ENCODE measurements at places on chromosomes 5 and 9.
A peak's percentile ranks its signal among the peaks of the same experiment; 100 is the strongest.

GRCh38 chr5:68875351-68875750 is 218.5 kb upstream of the SLC30A5 start:
- no peak for DNase-seq

DNA sequence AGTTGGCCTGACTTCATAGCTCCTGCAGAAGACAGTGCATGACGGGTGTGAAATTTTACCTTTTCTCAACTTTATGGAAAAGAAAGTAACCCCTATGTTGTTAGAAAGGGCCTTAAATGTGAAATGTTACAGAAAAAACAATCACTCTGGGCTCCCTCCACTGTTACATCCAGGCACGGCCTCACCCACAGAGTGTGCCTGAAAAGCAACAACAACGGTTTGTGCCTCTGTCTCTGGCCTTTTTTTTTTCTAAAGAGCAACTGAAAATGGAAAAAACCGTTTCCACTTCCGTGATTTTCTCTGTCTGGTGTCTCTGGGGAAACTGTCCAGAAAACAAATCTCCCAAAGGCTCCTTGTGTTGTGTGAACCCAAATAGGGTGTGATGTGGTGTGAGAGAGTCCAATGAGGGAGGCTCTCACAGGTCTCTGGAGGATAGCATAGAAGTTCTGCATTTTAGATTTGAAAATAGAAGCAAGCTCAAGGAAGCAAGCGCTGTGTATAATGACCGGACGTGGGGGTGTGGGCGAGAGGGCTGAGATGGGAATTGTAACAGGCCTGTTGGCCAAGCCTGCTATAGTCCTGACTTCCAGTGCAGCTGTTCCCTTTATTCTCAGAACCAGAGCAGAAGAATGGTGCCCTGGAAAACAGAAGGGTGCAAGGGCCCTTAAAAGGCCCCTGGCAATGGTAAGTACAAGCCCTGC is 221.8 kb upstream of the TUT7 start:
- no peak for DNase-seq

- DNase-seq, result no peak
Measured at GRCh38 chr5:132750471-132751230, 3.4 kb downstream of the CCNI2 start.

DNA sequence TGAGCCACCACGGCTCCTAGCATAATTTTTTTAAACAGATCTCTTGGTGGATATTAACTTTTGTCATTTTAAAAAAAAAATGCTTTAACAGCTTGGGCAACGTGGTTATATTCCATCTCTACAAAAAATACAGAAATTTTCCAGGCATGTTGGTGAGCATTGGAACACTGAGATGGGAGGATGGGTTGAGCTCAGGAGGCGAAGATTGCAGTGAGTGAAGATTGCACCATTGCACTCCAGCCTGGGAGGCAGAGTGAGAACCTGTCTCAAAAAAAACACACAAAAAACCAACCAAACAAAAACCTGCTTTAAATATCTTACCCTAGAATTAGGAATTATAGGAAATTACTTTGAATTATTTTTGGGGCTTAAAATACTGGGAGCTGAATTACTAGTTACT is 55.2 kb downstream of the NSD1 start:
- no peak for DNase-seq

GRCh38 chr5:135236908-135237747 is 161.9 kb downstream of the MACROH2A1 start:
- DNase-seq, result peak; percentile 44

DNA sequence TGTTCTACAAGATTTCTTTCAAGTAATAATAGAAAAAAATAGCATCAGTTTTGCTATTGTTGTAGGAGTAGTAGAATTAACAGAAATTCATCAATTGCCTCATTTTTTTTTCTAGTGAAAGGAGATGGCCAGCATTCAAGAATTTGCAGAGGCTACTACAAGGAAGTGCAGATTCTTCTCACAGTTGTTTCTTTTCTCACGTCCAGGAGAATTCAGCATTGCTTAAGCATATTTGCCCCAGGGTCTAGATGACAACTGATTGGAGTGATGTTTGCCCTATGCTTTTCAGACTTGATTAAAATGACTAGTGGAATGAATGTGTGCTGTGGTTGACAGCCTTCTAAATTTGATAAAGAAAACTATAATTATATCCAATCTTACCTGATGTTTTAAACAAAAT is 46.6 kb upstream of the SLC12A2 start:
- DNase-seq, result no peak

DNA sequence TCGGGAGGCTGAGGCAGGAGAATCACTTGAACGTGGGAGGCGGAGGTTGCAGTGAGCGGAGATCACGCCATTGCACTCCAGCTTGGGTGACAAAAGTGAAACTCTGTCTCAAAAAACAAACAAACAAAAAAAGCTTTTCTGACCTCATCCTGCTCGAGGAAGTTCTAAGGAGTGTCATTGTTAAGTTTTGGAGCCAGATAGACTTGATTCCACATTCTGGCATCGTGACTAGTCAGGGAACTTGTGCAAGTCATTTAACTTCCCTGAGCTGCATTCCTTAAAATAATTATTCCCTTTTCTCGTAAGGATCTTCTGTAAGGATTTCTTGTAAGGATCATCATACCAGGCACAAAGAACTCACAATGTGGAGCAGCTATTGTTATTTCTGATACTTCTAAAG is 26.2 kb downstream of the SNX24 start:
- no peak for DNase-seq

DNA sequence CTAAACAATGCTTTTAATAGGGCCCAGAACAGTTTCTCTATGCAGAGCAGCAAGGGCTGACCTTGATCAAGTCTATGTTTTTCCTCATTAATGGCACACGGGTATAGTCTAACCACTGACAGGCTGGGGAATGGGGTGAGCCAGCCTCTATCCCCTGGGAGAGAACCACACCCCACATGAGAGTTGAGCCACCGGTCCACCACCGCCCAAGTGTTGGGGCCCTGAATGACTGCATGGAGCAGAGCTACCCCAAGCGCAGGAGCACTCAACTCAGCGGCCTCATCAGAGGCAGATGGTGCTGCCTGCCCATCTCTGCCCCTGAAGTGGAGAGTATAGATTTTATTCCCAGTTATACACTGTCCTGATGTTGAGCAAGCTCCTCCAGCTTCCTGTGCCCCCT is 247.9 kb upstream of the IRX1 start:
- peak; percentile 22 for DNase-seq

- DNase-seq, result peak; percentile 99
Measured at GRCh38 chr5:126594748-126595485, at the start of gene ALDH7A1. Gene ALDH7A1 (minus strand): TSS chr5:126595219. CDS start chr5:126595198, 21 bp downstream.

DNA sequence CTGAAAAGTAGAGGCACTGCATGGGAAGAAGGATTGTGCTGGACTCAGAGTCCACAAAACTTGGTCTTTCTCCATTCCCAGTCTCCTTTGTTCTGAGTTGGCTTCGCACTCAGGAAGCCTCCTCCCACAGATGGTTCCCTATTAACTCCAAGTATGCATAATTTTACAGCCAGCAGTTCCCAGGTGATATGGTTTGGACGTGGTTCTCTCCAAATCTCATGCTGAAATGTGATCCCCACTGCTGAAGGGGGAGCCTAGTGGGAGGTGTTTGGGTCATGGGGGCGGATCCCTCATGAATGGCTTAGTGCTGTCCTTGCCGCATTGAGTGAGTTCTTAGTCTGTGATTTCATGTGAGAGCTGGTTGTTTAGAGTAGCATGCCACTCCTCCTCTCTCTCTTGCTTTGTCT is 86.6 kb downstream of the FEM1C start:
- DNase-seq, result peak; percentile 61

- DNase-seq, result no peak
Measured at GRCh38 chr9:20651939-20652338, 29.6 kb upstream of the MLLT3 start.

DNA sequence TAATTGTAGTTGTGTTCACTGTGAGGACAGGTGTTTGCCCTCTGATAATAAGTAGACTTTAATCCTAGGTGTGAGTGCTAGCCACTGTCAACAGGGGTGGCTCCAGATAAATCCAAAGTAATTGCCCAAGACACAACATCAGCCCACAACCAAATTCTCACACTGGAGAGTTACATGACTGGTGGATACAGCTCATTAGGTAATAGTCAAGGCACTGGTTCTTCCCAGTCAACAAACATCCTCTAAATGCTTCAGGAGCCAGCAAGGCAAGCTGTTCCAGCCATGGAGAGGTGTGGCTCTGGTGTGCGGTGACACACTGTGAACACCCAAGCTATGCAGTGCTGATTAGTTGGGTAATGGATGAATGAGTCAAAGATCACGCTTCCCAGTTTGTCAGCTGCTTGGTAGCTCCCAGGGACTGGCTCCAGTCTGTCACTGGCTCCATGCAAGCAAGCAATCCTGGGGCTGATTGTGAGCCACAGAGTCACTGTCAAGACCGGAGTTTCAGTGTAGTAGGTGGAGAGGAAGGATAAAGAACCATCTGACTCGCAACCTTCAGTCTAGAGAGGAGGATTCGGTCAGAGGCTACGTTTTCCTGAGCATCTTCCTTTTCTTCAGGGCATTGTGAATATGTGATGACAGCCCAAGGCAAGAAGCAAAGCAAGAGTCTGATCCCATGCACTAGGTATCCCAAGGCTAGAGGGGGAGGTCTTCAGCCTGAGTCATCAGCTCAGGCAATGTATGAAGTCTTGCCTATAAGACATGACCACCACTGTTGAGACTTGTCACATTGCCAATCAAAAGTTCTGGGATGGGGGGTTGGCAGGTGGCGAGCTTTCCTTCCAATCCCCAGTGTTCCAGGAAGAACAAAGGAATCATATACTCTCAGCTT is 63.1 kb downstream of the UGCG start:
- no peak for DNase-seq

DNA sequence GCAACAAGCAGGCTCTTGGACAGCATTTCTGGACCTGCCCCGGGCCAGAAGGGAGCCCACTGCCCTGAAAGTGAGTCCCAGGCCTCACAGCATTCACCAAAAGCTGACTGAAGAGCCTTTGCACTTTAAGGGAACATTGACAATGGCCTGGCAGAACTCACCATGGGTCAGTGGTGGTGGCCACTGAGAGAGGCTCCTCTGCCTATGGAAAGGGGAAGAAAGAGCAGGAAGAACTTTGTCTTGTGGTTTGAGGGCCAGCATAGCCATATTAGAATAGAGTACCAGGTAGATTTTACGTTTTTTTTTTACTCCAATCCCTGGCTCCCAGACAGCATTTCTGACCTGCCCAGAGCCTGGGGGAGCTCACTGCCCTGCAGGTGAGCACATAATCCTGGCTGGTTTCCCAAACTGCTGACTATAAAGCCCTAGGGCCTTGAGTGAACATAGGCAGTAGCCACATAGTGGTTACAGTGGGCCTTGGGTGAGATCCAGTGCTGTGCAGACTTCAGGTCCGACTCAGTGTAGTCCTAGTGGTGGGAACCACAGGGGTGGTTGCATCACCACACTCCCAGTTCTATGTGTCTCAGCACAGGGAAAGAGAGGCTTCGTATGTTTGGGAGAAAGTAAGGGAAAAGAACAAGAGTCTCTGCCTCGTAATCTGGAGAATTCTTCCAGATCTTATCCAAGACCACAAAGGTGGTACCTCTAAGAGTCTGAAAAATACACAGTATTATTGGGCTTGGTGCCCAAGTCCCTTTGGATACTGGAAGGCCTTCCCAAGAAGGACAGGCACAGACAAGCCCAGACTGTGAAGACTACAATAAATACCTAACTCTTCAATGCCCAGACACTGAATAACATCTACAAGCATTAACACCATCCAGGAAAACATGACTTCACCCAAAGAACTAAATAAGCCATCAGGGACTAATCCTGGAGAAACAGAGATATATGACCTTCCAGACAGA is 89.5 kb downstream of the TSSK1B start:
- no peak for DNase-seq

DNA sequence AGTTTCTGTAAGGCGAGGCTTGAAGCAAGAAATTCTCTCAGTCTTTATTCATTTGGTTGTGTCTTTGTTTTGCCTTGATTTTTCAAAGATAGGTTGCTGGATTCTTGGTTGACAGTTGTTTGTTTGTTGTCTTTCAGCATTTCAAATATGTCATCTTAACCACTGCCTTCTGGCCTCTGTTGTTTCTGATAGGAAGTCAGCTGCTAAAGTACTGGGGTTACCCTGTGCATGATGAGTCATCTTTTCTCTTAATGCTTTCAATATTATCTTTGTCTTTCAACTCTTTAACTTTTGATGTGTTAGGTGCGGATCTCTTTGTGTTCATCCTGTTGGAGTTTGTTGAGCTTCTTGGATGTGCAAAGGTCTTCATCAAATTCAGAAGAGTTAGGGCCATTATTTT is 1571.3 kb downstream of the MAT2B start:
- no peak for DNase-seq

- DNase-seq, result no peak
Measured at GRCh38 chr5:132641241-132641723, 16.7 kb upstream of the IL13 start.

DNA sequence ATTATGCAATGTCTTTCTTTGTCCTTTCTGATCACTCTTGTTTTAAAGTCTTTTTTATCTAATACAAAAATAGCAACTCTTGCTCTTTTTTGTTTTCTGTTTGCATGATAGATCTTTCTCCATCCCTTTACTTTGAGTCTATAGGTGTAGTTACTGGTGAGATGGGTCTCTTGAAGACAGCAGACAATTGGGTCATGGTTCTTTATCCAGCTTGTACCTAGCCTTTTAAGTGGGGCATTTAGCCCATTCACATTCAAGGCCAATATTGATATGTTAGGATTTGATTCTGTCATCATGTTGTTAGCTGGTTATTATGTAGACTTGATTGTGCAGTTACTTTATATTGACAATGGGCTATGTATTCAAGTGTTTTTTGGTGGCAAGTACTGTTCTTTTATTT is 245.9 kb upstream of the TARS1 start:
- DNase-seq, result no peak

GRCh38 chr5:121378559-121379359 is 472.9 kb upstream of the FTMT start:
- DNase-seq, result peak; percentile 78

DNA sequence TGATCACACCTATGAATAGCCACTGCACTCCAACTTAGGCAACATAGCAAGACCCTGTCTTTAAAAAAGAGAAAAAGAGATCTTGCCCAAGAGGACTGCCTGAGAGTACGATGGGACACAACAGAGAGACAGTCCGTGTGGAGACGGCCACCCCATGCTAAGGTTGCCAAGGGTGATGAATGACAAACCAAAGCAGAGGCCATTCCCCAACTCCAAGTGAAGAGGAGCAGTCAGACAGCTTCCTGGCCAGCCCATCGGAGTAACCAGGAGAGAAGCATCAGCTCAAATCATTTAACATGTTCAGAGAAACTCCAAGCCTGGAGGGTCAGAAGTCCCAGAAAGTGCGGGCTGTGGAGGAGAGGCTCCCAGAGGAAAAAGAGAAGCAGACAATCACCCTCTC is 63.9 kb upstream of the SUB1 start:
- DNase-seq, result no peak

Measured in endodermal cell (in vitro differentiated cells).